ENCODE measurements at places on chromosomes 7 and 10. TPM values are rescaled to one million over a fixed set of nuclear protein-coding genes. Genes with fewer than 3 reads are reported as not detected.

Gene WEE2
- not detected for total RNA-seq

DNA sequence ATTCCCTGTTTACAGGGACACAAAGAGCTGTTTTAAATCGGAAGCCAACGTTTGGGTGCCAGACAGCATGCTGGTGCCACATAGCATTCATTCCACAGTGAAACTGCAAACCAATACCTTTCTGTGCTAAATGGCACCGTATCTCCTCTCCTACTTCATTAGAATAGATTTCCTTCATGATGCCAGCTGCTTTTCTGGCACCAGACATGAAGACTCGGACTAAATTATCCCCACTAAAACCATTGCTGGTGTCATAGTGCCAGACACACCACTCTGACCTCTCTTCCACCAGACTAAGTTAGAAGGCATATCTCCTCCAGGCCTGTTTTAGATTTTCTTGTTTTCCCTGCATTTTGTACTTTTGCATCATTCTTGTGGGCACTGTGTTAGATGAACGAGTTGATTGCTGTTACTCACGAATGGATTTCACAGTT, 155.1 kb downstream of the ETV1 start:
- ATAC-seq = no peak

DNA sequence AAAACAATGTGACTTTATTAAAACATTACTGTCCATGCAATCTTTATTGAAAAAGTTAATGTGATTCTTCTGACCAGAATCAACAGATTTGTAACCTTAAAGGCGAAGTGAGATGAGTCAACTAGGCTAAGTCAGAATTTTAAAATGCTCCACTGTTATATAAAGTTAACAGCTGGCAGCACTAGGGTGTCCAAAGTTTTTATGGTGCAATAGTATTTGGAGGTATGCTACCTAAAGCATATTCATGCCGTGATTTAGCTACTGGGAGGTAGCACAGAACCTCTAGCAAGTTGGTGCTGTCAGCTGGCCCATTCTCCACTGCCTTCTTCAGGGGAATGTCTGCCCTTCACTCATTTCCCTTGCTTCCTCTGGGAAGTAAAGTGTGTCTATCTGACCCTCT, 126.7 kb downstream of the RAPGEF5 start:
- ATAC-seq = no peak

GRCh38 chr10:51675088-51675487, 24.3 kb downstream of the CSTF2T start:
- no peak for ATAC-seq

GRCh38 chr7:24793982-24794648, 36.9 kb upstream of the GSDME start:
- no peak for ATAC-seq

DNA sequence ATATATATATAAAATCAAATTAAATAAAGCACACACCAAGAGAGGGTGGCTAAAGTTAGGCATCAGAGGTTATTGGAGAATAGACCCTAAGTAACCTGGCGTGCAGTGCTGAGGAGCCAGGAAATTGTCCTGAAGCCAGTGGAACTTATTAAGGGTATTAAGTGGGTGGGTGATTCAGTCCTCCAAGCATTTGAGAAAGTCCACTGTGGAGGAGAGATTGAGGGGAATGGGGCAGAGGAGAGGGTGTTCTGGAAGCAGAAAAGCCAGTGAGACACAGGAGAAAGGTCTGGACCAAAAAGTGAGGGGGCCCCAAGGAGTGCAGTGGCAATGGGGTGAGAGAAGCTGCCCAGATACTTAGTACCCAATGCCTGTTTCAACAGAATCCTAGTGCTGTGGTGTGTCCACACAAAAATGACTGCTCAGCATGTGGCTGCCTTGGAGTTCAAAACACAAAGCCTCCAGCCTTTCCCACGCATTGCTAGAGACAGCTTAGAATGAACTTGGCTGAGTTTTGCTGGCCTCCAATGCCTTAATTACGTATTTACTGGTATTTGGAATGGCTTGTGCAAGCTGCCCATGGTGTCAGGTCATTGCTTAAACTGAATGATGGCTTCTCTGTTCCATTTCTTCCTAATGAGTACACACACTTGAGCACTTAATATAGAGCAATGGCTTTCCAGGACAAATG, 44.9 kb upstream of the CHST15 start:
- ATAC-seq = peak; percentile 93

DNA sequence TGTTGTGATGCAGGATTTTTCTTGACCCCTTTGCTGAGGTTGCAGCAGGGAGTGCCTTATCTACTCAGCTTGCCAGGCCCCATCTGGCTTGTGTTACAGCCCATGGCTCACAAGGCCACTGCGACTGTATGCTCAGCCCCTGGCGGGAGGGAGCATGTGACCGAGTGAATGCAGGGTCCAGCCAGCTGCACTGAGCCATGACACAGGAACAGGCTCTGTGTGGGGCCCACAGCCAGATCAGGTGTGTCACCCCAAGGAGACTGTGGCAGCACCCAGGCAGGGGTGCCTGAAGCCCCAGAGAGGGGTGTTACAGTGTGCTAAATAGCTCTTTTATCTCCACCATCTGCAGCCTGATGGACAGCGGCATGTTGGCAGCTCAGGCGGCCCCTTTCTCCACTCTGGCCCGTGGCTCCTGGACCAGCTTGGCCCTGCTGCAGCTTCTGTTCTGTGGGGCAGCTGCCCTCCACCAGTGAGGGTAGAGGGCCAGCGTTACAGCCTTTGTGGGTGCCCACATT, 2.6 kb upstream of the PCBD1 start:
- ATAC-seq = no peak

- ATAC-seq = no peak
Observed at GRCh38 chr10:78338717-78339116, 305.1 kb downstream of the RPS24 start.

- ATAC-seq = no peak
Observed at GRCh38 chr7:134662166-134662870, 15.7 kb downstream of the BPGM start.

- ATAC-seq = no peak
Observed at GRCh38 chr7:5232874-5233273, 42.8 kb downstream of the WIPI2 start.

Gene UNCX
- not detected for total RNA-seq

Gene LBX1
- not detected for total RNA-seq
